CD4-positive, CD25-positive, alpha-beta regulatory T cell (primary cell): ENCODE measurements at places on chromosomes 7 and 10.

GRCh38 chr7:150753826-150754603 lies 16.8 kb downstream of the GIMAP5 start:
- peak; percentile 56 for DNase-seq

DNA sequence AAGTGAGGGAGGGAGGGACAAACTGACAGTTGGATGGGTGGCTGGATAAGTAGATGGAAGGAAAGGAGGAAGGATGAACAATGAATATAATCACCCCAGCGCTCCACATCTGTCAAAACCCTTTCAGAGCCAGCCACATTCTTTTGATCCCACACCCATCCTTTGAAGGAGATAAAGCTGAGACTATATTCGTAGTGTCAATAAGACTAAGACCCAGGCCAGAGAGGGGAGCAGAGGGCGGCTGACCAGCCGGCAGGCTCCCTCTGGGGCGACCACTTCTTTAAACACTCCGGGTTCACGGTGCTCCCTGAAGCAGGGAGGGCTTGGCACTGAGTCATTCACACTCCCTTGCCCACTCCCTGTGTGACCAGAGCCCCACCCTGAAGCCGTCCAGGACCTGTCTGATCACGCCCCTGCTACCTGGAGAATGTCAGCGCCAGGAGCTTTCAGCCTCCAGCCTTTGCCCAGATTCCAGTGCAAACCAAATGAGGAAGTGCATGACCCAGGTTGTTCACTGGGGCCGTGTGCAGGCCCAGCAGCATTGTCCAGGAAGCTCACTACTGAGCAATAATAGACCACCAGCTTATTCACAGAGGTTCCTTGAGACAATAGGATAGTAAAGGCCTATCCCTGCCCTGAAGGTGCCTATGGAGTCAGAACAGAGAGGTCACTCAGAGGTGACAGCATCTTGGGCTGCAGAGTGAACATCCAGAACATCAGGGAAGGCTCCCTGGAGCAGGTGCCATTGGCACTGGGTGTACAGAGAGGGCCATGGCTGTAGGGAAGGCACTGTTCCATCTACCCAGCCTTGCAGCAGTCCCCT lies 34.4 kb downstream of the UNC5B start:
- no peak for DNase-seq

DNA sequence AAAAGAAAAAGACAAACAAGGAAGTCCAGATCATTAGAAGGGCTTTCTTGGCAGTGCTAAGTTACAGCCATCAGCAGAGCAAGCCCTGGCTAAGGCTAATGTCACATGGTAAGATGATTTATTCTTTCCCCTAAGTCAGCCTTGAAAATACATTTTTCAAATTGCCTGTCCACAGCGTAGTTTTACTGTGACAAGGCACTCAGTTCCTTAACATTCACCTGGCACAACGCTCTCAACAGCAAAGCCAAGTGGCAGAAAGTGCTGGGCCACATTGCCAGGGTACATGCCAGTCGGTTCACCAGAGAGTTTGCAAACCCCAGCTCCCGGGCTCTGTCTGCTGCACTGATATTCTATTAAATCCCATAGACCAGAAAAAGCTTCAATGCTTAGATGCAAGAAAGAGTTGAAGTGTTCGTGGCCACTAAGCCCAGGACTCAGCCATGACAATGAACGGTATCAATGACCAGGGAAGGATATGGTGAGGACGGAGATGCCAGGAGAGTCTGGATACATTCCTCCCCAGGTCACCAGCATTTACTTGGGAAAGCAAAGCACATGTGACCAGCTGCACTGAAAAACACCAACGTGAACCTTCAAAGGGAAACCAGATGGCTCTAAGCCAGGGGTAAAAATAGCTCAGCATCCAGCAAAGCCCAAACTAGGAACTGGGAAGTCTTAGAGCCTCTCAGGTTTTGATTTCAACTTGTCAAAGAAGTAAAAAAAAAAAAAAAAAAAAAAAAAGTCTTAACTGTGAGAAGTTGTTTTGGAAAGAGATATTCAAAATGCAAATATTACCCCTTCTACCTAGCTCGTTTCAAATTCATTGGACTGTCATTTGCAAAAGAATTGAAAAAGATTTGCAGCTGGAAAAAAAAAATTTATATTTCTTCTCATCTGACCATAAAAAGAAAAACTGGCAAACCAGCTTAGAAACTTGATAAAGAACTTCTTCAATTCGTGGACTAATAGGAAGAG lies 23.9 kb upstream of the MPP7 start:
- no peak for DNase-seq

GRCh38 chr7:96090756-96091155 lies 231.1 kb downstream of the SLC25A13 start:
- no peak for DNase-seq
